ENCODE measurements at places on chromosomes 1 and 21.

DNA sequence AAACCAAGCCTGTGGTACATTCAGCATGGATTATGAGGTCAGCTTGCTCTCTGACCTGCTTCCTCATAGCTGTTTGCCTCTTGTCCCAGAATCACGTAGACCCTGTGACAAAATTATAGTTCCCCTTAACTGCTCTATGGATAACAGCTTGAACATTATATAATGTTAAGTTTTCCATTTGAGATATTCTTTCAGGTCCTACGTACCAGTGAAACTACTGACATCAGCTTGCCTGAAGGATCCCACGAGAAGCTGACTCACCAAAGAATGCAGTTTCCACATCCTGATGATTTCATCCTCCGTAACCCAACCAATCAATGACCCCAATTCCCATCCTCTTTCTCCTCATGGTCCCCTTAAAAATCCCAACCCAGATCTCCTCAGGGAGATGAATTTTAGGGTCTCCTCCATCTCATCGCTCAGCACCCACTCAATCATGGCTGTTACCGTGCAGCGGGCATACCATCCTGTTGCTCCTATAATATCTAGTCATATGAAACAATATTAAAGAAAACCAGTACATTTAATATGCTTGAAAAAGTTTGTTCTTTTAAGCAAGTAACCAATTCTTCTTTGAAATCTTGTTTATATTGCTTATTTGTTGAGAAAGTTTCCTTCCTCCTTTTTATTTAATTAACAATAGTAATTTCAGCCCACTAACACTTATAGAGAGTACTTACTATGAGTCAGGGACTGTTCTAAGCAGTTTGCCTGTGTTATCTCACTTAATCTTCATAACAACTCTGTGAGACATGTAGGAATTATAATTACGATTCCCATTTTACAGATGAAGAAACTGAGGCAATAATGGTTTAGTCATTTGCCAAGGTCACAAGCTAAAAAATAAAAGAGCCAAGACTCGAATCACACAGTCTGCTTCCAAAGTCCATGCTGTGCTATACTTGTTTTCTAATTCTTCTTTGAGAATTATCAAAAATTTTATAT is 27.4 kb downstream of the CHML start:
- no peak for DNase-seq

DNA sequence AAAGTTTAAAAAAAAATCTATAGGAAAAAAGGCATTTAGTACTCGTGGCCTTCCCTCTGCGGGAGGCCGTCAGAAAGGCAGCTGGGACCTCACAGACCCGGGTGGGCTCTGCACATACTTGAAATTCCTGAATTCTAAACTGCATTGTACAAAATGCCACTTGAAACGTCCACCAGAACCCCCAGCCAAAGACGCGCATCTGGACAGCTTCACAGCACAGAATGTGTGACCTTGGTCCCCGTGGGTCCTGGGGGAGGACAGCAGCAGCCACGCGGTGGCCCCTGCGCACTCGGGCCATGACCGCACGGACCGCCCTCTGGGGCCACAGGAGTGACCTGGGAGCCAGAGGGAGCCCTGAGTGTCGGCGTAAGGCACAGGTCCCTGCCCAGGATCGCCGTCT is 20.6 kb upstream of the MRPS14 start:
- no peak for DNase-seq

DNA sequence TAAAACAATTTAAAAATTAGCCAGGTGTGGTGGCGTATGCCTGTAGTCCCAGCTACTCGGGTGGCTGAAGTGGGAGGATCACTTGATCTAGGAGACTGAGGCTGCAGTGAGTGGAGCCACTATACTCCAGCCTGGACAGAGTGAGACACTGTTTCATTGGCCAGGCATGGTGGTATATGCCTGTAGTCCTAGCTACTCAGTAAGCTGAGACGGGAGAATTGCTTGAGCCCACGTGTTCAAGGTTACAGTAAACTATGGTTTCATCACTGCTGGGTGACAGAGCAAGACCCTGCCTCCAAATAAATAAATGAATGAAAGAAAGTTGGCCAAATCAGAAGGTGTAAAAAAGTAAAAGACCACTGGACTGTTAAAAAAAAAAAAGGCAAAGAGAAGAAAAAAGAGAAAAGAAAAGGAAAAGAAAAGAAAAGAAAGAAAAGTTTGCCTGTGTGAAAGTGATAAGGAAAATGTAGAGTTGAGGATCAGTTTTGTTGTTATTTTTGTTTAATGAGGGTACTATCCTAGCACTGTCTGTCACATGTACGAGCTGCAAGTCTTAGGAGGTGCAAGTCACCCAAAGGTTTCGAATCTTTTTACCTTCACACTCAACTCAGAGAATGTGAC is 52.3 kb downstream of the LUZP1 start:
- DNase-seq, result no peak

GRCh38 chr1:9929431-9930385 is 13.5 kb downstream of the LZIC start:
- no peak for DNase-seq

GRCh38 chr1:82534996-82535395 is 734.3 kb downstream of the ADGRL2 start:
- DNase-seq, result no peak

- no peak for DNase-seq
Measured at GRCh38 chr1:8232036-8232757, 85.7 kb upstream of the SLC45A1 start.

DNA sequence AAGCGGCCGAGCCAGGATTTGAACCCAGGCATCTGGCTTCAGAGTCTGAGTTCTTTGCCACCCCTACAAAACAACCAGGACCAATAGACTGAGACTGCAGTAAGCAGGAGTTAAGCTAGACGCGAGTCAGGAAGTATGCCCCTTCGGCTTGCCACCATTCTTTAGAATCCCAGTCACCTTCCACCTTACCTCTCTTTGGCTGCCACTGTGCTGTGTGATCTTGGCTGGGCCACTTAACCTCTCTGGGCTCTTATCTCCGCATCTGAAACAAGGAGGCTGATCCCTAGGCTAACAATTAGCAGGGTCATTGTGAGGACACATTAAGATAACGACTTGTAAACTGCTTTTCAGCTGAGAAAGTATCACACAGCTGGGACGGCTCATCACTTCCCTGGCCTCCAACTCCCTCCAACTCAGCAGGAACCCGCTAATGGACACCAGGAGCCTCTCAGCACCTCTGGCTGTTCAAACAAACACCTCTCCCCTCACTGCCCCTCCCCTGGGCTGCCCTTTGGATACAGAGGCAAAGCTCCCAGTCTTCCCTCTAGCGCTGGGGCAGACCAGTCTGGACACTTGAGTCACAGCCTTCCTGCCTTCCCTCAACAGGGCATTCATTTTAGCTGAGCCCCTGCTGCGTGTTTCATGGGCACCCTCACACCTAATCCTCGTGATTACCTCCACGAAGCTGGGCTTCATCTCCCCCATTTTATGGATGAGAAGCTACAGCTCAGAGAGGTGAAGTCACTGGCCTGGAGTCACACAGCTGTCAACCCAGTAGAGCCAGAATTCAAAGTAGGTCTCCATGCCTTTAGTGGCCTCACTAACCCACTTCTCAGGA is 83.2 kb downstream of the CAMK2N1 start:
- no peak for DNase-seq

- DNase-seq, result no peak
Measured at GRCh38 chr1:48164571-48164970, 57.9 kb upstream of the SLC5A9 start.

- DNase-seq, result no peak
Measured at GRCh38 chr21:45593162-45594022, 50.1 kb upstream of the PCBP3 start.

DNA sequence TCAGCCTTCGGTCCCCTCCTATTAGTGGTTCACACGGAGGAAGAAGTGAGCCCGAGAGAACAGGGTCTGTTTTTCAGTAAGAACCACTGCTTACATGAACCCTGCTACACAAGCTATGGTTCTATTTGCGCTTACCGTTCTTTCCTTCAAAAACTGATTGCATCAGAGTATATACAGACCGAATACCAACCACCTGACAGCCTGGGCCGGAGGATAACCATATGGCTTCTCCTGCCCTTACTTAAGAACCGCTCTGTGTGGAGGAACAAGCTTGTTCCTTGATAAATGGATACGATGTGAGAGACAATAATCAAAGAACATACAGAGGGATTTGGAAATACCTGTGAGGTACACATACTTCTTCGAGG is 1.1 kb upstream of the KCNT2 start:
- no peak for DNase-seq

DNA sequence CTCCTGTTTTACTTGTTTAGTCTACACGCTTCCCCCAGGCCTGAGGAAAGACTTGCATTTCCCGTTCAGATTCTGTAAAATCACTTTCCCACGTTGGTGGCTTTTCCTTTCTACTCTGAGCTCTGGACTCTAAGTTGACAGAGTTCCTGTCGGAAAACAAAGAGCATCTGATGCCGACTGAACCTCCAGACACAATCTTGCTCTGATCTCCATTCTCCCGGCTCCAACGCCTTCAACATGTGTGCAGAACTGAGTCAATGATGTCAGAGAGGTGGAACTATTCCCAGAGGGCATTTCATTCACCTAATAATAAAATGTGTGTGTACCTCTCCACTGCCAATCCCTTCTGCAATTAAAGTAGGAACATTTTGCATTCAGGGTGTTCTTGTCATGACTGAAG is 147.7 kb downstream of the MIS18A start:
- DNase-seq, result no peak

DNA sequence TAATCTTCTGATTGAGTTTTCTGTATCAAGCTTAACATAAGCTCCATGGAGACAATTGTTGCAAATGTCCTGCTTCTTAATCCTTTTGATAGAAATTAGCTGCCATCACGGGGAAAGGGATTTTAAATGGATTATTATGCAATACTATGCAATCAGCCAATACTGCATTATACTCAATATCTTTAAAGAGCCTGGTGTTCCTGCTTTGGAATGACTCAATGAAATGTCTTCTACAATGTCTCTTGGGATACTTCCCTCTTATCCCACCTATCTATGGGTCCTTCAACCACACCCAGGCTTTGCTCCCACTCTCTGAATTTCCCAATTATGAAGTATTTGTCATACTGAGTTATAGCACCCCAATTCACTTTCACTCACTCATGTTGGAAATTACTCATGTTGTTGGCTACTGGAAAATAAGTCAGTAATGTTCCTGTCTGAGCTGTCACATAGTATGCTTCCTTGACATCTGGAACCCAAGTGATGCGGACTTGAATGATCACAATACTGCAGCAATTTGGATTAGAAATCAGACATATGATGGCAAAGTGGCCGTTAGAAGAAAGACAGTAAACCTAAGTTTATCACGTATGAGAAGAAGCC is 85.0 kb downstream of the TPR start:
- no peak for DNase-seq

- no peak for DNase-seq
Measured at GRCh38 chr1:156420205-156421061, 51.4 kb downstream of the RHBG start.

DNA sequence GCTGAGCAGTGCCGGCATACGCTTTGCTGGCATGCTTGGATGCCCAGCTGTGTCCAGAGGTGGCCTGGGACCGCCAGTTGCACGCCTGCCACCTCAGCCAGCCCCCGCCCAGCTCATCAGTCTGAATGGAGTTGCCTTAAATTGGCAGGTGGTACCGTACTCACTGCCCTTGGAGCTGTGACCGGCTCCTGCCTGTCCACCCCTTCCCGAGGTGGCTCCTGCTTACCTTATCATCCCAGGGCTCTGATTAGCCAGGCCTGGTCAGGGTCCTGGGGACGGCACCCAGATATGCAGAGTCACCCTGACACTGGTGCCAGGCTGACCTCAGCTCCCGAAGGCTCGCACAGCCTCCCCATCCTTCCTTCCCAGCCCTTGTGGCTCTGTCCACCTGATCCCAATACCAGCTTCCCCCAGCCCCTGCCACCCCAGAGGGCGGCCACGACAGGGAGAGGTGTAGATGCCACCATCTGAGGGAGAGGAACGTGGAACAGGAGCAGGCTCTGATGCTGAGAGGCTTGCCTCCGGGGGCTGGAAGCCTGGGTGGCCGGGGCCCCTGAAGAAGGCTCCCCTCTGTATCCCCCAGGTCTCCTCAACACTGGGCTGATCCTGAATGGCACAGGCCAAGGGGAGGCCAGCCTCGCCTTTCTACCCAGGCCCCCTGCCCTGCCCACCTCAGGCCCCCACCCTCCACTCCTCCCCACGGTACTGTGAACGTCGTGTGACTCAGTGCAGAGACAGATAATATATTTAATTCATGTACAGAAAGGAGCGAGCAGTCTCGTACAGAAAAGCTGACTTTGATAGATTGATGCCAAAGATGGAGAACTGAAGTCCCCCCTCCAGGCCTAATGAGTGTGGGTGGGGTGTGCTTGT is 27.8 kb downstream of the CDK18 start:
- no peak for DNase-seq

DNA sequence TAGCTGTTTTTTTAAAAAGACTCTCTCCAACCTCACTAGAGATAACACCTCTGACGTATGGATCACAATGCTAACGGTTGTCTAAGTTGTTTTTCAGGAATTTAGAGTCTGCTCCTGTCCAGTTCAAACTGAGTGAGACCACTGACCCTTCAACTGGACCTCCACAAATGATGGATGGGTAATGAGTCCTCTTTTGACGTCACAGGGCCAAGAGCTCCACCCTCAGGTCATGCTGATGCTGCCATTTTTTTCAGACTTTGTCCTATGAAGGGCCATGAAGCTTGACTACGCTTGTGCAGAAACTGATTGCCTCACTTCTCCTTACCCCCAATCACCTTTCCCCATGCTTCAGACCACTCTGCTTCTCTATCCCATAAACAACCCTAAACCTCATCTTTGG is 16.6 kb downstream of the GRIK3 start:
- no peak for DNase-seq

DNA sequence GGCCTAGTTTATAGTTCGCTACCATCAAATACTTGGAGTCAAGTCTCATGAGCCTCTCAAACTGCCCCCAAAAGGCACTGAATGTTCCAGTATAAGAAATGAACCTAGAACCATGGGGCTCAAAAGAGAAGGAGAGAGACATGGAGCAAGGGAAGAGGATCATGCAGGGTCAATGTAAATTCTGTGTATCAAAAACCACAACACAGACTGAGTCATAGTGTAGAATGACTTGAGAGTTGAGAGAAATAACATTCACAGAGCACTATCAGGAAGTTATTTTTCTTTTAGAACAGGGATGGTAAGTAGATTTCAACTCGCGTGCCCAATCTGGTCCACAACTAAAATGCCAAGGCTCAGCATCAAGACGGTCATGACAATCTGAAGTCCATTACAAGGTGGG is 59.8 kb downstream of the GNG12 start:
- DNase-seq, result no peak

DNA sequence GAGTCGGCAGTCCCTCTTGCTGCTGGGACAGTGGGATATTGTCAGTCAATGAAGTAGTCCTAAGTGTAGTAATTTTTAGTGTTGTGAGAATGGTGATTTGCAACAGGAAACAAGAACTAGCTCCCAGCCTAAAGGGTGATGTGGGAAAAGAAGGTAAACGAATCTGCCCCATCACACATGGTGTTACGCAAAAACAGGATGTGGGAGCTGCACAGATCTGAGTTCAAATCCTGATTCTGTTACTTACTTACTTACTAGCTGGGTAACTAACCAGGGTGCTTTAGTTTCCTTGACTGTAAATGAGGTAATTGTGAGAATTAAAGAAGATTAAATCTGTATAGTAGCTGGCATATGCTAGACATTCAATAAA is 22.3 kb downstream of the NAV1 start:
- DNase-seq, result no peak
